ENCODE measurements at places on chromosomes 1 and 21. TPM values are rescaled to one million over a fixed set of nuclear protein-coding genes. Genes with fewer than 3 reads are reported as not detected.

The PLA2G2C gene
- total RNA-seq, result not detected

GRCh38 chr1:175968486-175969172 lies 225.2 kb upstream of the TNR start:
- DNase-seq, result no peak

DNA sequence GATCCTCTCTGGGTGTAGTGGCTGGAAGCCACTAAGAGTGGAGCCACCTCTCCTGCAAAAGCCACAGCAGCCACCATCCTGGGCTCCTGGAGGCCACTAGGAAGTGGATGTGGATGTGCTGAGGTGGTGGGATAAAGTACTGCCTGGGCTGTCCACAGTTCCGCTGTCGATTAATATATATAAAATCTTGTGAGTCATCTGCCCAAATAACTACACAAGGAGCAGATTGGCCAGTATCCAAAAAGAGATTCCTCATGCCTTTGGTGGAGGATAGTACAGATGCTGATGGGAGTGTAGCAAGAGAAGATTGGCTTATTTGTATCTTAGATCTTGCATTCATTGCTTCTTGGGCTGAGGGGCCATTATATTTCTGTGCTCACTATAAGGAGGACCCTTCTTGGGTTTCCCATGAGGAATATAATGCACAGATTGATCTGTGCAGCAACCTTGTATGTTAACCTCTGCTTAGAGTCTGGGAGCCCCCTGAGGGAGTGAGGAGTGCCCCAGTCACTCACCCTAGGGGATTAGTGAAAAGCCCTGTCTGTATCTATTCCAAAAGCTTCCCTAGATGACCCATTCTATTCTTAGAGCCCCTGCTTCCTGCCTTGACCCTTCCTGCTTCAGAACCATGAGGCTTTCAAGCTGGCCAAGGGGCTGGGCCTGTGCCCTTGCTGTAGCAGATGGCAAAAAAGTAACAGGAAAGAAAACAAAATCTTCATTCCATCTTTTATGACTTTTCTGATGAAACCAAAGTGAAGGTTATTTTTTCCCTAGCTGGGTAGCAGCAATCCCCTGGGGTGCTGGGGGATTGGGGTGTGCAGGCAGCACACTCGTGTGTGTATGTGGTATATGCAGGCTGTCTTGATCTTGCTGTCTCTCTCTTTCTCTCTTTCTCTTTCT lies 31.7 kb downstream of the RCSD1 start:
- DNase-seq, result no peak

DNA sequence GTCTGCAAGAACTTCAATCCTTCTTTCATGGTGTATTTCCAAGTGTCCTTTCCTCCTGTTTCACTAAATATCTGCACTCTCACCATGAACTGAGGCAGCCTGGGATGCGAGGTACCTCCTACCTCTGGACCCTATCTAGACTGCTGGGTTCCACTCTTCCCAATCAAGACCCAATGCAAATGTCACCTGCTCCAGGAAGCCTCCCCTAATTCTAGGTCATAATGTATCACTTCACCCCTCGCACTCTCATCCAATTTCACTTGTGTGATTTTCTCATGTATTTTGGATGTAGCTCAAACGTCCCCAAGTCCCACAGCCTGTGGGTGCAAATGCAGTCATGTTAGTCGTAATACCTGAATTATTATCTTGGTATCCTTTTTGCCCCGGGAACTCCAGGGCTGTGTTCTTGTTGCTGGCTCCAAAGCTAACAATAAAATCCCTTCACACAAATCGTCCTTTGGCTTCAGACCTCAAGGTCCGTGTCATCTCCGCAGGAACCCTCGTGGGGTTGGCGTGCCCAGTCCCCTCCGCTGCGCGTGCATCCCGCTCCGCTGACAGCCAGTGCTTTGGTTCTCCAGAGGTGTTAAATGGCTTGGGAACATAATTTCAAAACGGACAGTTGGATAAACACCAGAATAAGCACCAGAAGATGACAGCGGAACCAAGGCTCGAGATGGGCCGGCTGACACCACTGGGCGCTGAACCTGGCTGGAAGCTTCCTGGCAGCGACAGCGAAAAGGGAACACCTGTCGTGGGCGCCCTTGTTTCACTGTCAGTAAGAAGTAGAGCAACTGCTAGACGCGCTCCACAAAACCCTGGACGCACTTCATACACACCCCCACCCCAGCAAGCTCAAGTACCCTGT lies 1.0 kb upstream of the BACH1 start:
- DNase-seq, result no peak

GRCh38 chr1:3687504-3687903 lies 35.2 kb downstream of the TP73 start:
- peak; percentile 82 for DNase-seq

DNA sequence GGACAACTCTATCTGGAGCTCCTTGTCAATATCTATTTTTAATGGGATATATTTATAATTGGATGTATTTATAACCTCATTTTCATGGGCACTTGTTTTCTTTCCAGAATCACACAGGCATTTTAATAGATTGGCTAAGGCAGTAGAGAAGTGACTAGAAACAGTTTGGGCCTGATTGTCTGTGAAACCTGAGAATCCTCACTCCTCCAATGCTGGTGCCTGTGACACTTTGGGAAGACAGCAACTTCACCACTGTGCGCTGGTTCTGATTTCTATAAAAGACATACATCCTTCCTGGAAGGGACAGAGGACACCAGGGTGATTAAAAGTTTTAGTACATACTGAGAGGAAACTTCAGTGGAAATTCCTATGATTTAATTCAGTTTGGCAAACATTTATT lies 39.6 kb upstream of the RXRG start:
- DNase-seq, result no peak

DNA sequence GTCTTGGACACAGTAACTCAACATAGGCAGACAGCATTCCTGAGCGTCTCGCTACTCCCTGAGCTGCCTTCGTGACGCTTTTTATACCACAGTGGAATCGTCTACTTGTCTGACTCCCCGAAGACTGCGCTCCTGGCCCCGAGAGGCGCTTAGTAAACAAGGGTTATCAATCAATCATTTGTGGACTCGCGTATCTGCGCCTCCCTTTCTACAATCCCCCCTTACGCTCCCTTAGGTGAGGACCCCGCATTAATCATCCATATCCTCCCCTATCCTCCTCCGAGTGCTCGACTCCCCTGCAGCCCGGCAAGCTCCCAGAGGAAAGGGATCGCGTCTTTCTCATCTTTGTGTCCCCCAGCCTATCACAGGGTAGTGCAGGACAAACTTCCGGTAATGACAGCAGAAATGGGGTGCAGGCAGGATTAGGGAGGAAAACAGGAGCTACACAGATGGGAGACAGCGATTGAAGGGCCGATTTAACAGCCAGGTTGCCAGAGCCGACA lies 522 bp downstream of the TMEM59 start:
- DNase-seq, result peak; percentile 47
